ENCODE measurements at places on chromosomes 2 and 18. TPM values are rescaled to one million over a fixed set of nuclear protein-coding genes. Genes with fewer than 3 reads are reported as not detected.
A peak's percentile ranks its signal among the peaks of the same experiment; 100 is the strongest.

Gene ASXL2
- 7.3 TPM for total RNA-seq

Gene LRATD1
- 2.4 TPM for total RNA-seq

Gene RAD51AP2
- total RNA-seq = not detected

Gene CNDP1
- total RNA-seq = not detected

GRCh38 chr18:39591649-39592048, 2026.1 kb upstream of the CELF4 start:
- DNase-seq = no peak

- DNase-seq = no peak
Observed at GRCh38 chr2:16635791-16636699, 29.6 kb downstream of the CYRIA start.

GRCh38 chr18:34841891-34842290, 131.8 kb downstream of the DTNA start:
- DNase-seq = no peak

DNA sequence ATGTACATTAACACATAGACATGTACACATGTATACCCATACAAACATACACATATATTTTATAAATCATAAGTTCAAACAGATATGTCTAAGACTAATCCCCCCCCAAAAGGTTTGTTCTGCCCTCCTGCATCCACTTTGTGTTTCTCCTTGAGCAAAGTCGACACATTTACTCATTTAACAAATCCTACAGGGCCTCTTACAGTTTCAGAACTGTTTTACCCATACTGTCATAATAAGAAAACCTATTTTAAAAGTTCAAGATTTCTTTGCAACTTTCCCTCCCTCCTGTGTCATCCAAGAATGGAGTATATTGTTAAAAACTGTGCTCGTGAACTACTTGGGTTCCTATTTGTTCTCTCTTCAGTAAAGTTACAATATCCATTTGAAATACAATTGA, 166.7 kb downstream of the L3MBTL4 start:
- DNase-seq = no peak

- no peak for DNase-seq
Observed at GRCh38 chr2:104041351-104041750, 812.6 kb upstream of the POU3F3 start.

- DNase-seq = no peak
Observed at GRCh38 chr2:224885291-224885690, 157.0 kb downstream of the DOCK10 start.

GRCh38 chr2:55232863-55233657, 572 bp downstream of the RPS27A start:
- DNase-seq = peak; percentile 49

GRCh38 chr2:215619022-215619958, 183.4 kb upstream of the FN1 start:
- DNase-seq = peak; percentile 52

GRCh38 chr18:22691946-22692710, 241.0 kb upstream of the RBBP8 start:
- DNase-seq = no peak

GRCh38 chr2:178530625-178531142, 50.4 kb downstream of the PLEKHA3 start:
- no peak for DNase-seq

DNA sequence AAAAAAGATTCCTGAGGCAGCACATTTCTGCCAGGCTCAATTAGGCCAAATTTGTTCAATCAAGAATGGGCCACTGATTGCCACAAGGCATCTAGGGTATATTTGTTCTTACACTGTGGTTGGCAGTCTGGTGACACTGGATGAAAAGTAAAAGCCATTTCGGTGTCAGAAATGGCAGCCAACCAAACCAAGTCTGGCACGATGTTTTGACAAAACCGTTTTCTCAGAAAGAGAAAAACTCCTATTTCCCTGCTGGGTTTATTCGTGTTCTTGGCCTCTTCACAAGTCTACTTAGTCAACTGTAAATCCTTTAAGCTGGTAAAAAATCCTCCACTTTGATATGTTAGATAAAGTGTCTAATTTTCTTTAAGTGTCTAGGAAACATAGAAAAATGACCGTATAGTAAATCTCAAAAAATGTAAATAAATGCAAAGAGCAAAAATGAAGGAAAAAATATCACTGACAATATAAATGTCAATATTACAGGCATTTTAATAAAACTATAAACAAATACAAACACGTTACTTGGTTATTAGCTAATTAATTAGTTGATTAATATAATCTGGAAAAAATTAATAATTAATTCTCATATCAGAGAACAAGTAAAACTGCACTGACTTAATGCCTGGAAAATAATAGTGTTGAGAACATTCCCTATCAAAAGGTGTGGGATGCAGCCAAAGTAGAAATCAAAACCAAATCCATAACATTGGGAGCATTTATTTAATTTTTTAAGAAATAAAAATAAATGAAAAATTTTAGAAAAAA, 182.0 kb upstream of the ZNF804A start:
- no peak for DNase-seq

- DNase-seq = peak; percentile 68
Observed at GRCh38 chr2:215850380-215850779, 163.0 kb downstream of the MREG start.
